Fibroblast of pulmonary artery (primary cell): ENCODE measurements at places on chromosomes 12 and 14.

DNA sequence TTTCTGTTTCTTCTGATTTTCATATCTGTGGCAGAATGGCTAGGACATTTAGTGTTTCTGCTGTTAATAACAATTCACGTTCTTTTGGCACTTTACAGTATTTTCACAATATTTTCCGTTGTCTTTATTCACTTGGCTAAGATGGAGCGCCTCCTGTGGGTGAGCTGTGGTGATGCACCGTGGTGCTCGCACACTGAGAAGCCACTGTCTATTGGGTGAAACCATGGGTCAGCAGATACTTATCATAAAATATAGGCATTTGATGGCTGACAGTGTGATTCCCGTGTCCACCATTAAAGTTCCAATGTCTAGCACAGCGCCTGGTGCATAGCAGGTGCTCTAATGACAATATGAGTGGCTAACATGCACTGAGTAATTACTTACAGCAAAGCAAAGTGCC is 141.8 kb downstream of the VRK1 start:
- no peak for DNase-seq

- no peak for DNase-seq
Observed at GRCh38 chr14:24110060-24110459, 4.5 kb upstream of the DCAF11 start.

DNA sequence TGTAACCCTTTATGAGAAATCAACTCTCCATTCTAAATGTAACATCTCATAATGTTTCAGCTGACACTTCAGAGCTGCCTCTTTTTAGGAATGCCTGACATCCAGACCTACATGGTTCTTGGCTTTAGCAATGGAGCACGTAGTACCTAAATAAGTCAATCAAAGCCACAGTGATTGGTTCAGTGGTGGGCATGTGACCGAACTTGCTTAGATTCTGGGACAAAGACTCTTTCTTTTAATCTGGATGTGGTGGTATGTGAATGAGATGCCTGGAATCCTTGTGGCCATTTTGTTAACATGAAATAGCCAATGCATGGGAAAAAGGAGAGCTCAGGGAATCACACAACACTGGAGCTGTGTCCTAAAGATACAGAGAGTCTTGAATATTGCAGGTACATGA is 11.8 kb downstream of the GPR65 start:
- no peak for DNase-seq

- DNase-seq = no peak
Observed at GRCh38 chr14:58782011-58782410, 144.2 kb downstream of the DACT1 start.

GRCh38 chr12:12714276-12715021 is 2.7 kb upstream of the CDKN1B start:
- no peak for DNase-seq

- no peak for DNase-seq
Observed at GRCh38 chr12:47910981-47911380, 6.2 kb upstream of the VDR start.
